ENCODE measurements at places on chromosomes 12 and 14. TPM values are rescaled to one million over a fixed set of nuclear protein-coding genes. Genes with fewer than 3 reads are reported as not detected.

DNA sequence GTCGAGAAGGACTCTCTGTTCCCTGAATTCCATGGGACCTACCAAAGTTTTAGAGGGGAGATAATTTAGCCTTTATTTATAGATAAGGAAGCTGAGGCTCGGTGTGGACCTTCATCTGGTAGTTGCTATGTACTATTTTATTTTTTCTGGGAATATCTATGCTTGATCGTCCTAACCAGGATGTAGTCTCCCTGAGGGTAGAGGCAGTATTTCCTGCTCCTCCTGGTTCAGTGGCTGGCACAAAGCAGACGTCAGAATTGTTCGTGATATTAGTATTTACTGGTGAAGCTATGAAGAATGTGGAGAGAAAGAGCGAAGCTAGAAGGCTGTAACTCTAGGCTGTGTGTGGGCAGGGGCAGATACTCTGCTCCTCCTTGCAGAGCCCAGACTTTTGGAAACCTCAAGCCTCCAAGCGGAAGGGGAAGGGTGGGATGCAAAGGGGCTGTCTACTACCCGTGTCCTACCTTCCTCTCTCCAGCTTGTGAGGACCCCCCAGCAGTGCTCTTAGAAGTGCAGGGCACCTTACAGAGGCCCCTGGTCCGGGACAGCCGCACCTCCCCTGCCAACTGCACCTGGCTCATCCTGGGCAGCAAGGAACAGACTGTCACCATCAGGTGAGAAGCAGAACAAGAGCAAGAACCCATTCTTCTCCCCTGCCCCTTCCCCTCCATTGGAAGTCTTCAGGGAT is 1.4 kb downstream of the LRP10 start:
- DNase-seq = no peak

DNA sequence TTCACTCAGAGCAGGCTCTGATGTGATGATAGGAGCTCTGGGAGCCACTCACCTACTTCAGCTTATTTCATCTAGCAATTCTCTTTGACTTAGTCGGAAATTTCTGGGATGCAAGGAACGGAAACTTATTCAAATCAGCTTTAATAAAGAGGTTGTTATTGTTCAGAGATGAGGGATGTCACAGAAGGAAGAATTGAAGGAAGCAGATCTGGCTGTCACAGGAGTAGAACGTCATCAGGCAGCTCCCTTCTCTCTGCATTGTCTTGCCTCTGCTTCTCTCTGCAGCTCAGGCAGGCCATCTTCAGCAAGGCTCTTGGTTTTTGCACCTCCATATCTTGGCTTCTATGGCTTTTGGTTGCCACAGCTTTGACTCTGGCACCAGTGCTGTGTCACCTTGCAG is 7.6 kb upstream of the TMEM30B start:
- no peak for DNase-seq

GRCh38 chr14:32509632-32510187 is 180.6 kb downstream of the AKAP6 start:
- peak; percentile 99 for DNase-seq

GRCh38 chr12:3087758-3088650 is 10.8 kb downstream of the TSPAN9 start:
- no peak for DNase-seq

- no peak for DNase-seq
These were observed 87.9 kb downstream of the VCPKMT start for GRCh38 chr14:50028458-50028857.

VWF gene
- 0.15 TPM for polyA plus RNA-seq

GRCh38 chr12:32478858-32479725 is 79.7 kb downstream of the FGD4 start:
- DNase-seq = no peak

- DNase-seq = no peak
These were observed 5.7 kb downstream of the TMEM121 start for GRCh38 chr14:105531894-105532623.

DNA sequence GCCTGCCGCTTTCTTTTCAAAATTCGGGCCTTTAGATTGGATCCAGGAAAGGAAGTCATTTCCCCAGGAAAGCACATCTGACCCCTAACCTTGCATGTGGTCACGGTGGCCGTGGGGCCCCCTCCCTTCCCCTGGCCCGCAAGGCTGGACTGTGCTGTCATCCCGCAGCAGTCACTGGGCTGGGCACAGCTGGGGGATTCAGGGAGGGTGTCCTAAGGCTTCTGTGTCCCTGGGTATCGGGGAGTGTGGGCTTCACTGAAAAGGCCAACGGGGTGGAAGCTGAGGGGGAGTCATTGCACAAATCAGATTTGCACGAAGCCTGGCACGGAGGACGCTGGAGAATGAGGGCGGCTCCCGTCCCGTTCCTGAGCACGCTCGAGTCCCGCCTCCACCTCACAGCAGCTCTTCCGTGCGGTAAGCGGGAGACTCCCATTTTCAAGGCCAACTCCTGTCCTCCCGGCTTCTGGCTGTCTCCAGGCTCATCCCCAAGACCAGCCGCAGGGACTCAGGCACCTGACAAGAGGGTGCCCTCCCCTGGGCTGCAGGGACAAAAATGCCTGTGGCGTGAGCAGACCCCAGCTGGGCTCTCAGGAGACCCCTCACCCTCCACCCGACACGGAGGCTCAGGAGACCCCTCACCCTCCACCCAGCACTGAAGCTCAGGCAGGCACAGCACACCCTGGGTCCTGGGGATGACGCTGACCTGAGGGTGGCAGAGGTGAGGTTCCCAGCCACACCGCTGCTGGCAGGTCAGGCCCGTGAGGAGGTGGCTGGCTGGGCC is 9.6 kb downstream of the XRCC3 start:
- no peak for DNase-seq

IAPP gene
- not detected for polyA plus RNA-seq

DNA sequence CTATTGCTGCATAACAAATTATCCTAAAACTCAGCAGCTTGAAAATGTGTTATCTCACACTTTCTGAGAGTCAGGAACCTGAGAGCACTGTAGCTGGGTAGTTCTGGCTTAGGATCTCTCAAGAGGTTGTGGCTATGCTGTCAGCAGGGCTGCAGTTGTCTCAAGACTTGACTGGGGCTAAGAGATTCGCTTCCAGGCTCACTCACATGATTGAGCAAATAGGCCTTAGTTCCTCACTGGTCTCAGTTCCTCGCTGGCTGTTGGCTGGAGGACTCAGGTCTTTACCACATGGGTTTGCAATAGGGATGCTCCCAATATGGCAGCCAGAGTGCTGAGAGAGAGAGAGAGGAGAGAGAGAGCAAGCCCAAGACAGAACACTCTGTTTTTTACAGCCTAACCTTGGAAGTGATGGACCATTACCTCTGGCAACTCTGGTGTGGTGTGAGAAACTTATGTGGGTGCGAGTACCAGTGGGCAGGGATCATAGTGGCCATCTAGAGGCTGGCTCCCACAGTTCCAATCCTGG is 15.9 kb upstream of the DHRS2 start:
- no peak for DNase-seq

DNA sequence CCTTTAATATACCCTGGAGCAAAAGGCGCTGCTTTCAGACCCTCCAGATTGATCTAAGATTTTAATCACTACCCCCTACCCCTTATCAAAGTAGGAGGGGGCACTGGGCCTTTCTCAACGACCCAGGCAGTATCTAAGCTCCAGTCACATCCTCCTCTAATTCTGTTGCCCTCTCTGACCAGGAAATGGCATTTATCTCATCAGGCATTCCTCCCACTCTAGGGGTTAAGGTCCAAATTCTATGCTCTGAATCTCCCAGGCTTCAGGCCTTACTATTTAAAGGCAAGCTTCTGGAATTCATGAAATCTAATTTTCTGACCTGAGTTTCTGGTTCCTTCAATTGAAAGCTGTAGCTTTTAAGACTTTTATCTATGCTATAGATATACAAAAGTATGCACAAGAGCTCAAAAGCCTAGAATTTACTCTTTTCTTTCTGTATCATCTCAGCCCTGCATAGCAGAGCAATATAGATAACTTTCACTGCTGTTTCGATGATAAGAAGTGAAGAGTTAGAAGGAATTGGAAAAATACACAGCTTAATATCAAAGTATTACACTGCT is 622.9 kb downstream of the RPS29 start:
- DNase-seq = no peak

DNA sequence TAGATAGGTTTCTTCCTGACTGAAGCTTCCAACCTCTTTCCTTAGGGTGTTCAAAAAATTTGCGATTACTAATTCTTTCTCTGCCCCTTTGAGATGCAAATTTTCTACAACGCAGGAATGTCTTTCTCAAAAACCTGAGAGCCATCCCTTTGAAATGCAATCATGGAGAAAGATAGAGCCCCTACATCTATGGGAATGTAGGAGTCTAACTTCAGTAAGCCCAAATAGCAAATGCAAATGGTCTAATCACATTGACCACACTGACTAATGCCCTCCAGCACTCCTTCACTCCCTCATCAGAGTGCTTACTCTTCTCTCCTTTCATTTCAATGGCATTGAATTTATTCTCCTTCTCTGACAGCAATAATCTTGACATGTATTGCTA is 107.1 kb downstream of the SLC6A15 start:
- DNase-seq = no peak

GRCh38 chr14:74580275-74580672 is 31.8 kb downstream of the LTBP2 start:
- no peak for DNase-seq

DNA sequence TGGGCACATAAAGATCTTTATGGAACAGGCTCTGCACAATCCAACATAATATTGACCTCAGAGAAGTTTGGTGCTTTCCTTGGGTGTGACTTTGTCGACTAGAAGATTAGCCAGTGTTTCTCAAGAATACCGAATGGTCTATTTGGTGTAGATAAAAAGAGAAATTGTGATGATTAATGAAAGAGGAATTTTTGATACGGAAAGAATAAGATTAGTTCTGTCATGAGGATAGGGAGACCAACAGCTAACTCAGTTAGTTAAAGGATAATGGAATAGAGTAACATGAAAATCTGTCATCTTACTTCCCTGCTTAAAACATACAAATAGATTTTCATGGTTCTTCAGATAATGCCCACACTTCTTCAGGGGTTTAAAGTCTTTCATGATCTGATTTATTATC is 24.2 kb downstream of the PTPRO start:
- no peak for DNase-seq

GRCh38 chr14:58280954-58281787 is 17.2 kb upstream of the ARID4A start:
- DNase-seq = peak; percentile 91

FAM222A gene
- polyA plus RNA-seq = 0.18 TPM

GRCh38 chr12:26062566-26062965 is 62.3 kb downstream of the BHLHE41 start:
- peak; percentile 45 for DNase-seq

DNA sequence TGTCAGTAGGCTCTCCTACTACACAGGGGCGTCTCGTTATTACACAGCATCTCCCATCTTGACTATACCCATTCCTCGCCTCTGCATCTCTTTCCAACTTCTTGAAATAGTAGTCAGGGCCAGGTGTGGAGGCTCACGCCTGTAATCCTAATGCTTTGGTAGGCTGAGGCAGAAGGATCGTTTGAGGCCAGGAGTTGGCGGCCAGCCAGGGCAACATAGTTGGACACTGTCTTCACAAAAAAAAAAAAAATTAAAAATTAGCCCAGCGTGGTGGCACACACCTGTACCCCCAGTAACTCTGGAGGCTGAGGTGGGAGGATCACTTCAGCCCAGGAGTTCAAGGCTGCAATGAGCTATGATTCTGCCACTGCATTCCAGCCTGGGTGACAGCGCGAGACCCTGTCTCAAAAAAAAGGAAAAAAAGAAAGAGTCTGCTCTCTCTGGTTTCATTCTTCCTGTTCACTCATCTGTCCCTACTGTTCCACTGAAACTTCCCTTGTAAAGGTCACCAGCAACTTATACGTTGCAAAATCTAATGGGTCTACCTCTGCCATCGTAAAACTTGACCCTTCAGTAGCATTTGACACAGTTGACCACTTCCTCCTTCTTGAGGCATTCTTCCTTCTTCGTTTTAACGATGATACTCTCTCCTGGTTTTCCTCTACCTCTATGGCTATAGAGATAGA is 41.0 kb upstream of the PTGR2 start:
- no peak for DNase-seq

BATF gene
- 0.21 TPM for polyA plus RNA-seq

TTC6 gene
- not detected for polyA plus RNA-seq

PLEKHG7 gene
- polyA plus RNA-seq = not detected

KSR2 gene
- not detected for polyA plus RNA-seq

GRCh38 chr12:65432651-65433050 is 154.2 kb downstream of the MSRB3 start:
- DNase-seq = no peak

PAPLN gene
- polyA plus RNA-seq = 1.3 TPM

BRF1 gene
- 7.4 TPM for polyA plus RNA-seq

GRCh38 chr14:103056322-103057027 is 874 bp downstream of the CDC42BPB start:
- peak; percentile 64 for DNase-seq

DNA sequence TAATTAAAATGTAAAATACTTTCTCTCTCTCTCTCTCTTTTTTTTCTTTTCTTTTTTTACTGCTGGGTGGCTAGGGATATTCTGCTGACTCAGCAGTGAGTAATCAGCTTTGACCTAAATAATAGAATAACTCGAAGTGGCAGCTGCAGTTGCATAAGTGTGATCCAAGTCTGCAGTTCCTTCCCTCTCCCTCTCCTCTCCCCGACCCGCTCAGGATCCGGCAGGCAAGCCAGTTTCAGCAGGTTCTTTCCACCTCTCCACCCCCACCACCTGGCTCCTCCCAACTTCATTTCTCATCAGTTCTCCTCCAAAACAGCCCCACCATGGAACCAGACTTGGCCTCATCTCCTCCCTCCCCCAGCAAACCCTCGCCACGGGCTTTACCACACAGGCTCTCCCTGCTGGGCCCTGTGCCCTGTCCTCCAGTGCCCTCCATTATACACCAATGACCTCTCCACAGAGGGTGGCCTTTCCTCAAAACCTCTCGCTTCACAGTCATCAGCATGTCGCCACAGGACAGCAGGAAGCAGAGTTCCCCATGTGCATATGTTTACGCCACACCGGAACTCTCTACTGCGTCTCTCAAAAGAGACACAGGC is 22.4 kb downstream of the SLC7A8 start:
- DNase-seq = peak; percentile 86

ASCL1 gene
- not detected for polyA plus RNA-seq

GRCh38 chr12:131452444-131452860 is 258.4 kb upstream of the SFSWAP start:
- no peak for DNase-seq

- no peak for DNase-seq
These were observed 9.5 kb upstream of the NAA30 start for GRCh38 chr14:57380935-57381334.

PRIMA1 gene
- polyA plus RNA-seq = not detected

TAS2R20 gene
- polyA plus RNA-seq = 0.06 TPM
